ENCODE measurements at places on chromosomes 11 and 22.

DNA sequence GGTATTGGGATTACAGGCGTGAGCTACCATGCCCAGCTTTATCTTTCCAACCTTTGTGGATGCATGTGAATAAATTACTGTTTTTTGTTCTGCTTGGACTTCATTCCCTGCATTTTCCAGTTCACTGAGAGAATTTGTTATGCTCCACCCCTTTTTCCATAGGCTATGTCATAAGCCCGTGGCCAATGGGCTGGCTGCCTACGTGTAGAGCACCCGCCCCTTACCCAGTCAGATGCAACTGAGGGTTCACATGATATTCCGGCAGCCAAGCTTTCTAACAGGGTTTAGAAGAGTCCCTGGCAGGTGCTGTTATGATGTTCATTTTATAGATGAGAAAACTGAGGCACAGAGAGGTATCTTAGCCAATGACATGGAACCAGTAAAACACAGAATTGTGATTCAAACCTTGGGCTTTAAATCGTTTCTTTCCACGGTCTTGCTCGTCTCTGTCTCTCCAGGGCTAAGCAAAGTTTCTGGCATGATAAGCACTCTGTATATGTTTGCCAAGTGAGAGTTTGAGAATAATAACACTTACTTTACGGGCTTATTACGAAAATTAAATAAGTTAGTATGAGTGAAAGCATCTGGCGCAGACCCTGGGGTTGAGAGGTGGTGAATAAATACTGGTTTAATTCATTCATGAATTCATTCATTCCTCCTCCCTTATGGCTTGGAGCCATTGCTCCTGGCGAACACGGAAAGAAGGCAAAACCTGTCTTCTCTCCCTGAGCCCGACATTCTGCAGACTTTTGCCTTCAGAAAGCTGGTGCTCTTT is 42.4 kb upstream of the RASD2 start:
- DNase-seq = no peak

DNA sequence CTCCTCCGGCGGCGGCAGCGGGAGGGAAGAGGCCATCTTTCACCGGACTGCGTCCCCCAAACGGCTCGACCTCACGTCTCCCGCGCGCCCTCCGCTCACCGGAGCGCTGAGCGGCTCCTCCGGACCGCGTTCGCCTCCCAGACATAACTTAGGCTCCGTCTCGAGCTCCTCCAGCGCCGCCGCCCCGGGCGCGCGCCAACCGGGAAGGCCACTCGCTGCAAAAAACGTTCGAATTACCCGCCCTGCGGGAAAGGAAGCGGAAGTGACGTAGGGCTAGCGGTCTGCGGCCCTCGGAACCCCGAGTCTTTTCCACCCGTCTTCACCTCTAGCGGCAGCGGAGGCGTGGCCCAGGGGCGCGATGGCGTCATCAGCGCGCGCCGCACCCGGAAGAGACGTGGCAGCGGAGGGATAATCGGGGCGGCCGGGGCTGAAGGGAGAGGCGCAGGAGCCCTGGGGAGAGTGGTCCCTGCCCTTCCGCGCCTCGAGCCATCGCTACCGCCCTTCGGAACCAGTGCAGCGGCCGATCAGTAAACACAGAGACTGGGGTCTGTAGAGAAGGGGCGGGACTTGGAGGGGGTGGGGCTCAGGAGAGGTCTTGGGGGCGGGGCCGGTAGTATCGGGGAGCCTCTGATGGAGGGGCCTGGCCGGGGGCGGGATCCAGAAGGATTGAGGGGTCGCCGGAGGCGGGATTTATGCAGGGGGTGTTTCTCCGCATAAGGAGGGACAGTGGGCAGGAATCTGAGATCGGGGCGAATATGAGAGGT is at the start of the genes CDCA5 and ZFPL1:
CDCA5 (minus strand) TSS at position 207 of the 764 bp plus-strand sequence; CDS start at position 145, 62 bp downstream.
ZFPL1 (plus strand) TSS at position 389 of the 764 bp plus-strand sequence. CDS start 477 bp downstream, outside the sequence.
- DNase-seq = peak; percentile 93

DNA sequence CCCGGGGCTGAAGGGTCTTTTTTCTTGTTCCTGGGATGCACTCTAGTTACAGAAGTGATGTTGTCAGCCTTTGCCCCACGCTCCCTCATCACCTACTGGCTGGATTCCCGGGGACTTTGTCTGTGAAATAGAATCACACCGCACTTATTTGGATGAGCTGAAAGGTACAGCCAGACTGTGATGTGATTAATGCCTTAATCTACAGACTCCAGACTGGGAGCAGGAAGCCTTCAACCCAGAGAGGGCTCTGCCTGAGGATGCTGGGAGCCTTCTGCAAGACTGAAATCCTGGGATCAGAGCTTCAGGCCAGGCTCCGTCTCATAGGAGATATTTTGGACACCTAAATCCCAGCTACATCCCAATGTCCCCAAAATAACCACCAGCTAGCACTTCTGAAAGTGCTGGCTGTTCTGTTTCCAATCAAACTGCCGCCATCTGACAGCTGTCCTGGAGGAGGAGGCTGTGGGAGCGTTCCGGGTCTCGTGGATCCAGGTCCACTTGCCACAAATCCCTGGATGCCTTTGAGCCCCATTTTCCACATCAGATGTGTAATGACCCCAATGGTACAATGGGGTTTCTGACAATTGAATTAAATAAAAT is 688.5 kb downstream of the TBC1D22A start:
- no peak for DNase-seq

- DNase-seq = no peak
Measured at GRCh38 chr11:7449211-7449840, 36.0 kb upstream of the OLFML1 start.

DNA sequence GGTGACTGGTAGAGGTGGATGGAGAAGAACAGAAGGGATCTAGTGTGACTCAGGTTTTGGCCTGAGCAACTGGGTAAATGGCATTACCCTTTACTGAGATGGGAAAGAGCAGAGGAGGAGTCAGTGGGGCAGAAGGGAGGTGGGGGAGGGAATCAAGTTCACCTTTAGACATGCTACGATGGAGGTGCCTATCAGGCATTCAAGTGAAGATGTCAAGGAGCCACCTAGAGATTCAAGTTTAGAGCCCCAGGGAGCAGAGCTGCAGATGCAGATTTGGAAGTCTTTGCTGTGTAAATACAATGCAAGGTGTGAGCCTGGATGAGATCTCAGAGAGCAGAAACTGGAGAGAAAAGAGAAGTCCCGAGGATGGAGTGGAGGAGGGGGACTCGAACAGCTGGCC is 979 bp upstream of the MOGAT2 start:
- DNase-seq = no peak

DNA sequence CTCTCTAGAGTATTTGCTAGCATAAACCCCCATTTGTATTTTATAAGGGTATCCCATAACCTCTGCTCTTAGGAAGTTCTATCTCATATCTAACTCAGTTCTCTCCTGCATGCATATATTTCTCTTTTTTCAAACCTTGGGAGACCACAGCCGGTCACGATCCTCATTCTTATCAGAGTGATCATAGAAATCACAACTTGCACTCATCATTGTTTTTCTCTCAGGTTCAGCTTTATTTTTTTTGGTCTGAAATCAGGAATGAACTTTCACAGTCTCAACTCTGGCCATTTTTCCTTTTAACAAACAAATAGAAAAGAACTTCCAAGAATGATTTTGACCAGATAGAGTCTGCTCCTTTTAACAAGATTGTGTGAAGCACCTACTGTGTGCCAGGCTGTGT is 98.6 kb upstream of the BLID start:
- no peak for DNase-seq

- DNase-seq = no peak
Measured at GRCh38 chr22:42743501-42743991, 22.9 kb upstream of the A4GALT start.

DNA sequence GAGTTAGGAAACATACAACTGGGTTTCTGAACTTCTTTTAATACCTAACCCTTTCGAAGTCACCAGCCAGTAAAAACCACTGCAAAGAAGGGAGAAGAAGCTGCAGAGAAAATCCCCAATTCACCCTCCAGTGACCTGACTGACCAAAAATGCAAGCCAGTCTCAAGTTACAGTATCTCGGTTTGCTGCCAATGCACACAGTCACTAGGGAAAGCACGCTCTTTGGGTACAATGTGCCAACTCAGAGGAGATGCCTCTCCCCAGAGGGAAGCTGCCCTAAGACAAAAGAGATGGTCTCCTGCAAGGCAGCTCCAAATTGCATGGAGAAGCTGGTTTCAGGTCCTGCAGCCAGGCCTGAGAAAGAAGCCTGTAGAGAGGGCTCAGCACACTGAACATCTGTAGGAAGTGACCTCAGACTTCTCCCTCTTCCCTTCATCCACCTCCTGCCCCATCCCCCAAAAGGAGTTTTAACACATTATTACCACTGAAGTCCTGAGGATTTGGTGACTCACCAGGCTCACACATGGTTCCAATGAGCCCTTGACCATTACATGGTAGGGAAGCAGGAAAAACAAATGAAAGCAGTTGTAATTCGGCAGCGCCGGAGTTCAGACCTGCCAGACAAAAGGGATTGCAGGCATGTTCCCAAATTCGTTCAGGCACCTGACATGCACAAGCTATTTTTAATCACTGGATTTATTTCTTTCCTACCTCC is 90.1 kb downstream of the ETS1 start:
- no peak for DNase-seq
